Hypothalamus (tissue), 51 donors: ENCODE measurements at places on chromosomes 3 and 15.

DNA sequence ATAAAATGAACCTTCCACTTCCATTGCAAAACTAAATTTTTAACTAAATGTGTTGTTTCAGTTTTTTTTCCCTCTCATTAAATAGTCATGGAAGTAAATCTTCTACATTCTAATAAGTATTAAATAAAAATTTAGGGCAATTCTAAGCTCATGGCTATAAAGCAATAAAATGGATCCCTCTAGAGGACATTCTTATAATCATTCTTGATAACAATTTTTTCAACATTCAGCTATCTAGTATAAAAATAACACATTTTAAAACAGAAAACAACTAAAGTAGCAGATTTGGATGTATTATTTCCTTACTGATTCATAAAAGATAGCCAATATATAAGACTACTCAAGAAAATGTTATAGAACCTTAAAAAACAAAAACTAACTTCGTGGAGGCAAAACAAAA lies 393.1 kb downstream of the PLOD2 start:
- DNase-seq: no peak

DNA sequence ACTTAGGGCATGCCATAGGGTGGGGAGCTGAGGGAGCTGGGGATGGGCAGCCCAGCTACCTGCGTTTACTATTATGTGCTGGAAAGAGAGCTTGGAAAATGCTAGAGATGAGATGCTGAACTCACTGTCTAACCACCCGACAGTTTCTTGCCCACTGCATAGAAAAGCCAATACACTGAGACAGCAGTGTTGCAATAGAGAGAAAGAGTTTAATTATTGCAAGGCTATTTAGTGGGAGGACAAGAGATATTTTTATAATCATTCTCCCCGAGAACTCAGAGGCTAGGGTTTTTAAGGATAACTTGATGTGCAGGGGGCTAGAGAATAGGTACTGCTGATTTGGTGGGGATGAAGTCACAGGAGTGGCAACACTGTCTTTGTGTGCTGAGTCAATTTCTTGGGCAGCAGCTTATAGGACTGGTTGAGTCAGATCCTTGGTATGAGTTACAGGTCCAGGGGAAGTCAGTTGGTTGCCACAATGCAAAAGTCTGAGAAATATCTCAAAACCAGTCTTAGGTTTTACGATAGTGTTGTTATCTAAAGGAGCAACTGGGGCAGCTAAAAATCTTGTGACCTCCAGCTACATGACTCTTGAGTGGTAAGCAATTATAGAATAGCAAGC lies 205.9 kb downstream of the GABRG3 start:
- no peak for DNase-seq

- no peak for DNase-seq
Measured at GRCh38 chr3:104642827-104643226, 723.9 kb upstream of the ALCAM start.

DNA sequence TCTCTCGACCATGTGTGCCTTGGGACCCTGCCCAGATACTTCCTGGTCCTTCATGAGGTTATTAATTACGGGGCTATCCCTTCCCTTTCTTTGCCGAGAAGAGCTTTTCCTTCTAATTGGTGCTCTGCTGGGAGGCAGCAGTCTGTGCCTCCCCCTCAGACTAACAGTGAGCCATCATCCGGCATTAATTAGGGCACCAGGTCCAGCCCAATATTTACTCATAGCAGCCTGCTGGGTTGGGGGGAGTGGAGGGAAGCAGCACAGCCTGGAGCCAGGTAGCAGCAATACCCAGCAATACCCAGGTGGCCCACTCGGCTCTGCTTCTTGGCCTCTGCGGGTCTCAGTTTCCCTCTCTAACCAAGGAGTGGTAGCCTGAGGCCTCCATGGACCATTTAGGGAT lies 20.1 kb downstream of the CACNA2D2 start:
- DNase-seq: no peak

DNA sequence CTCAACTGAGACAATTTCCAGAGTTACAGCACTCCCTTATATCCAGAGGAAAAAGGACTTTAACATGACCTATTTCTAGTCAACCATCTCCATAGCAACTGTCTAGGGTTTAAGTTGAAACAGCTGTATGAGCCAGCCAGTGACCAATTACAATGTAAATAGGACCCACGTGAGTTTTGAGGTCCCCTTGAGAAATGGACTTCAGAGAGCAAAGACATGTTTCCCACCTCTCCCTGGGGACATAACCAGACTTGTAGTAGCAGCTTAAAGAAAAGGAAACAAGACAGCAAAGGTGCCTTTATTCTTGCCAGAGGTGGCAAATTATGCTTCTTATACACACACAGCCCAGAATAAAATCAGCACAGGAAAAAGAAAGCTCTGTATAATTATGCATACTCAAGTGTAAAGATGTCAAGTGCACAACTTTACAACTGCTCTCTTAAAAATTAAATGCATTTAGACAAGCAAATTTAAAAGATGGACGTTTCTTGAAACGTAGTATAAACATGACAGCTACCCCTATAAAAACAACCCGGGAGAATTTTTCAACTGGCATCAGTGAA lies 40.2 kb downstream of the SUMF1 start:
- DNase-seq: no peak

DNA sequence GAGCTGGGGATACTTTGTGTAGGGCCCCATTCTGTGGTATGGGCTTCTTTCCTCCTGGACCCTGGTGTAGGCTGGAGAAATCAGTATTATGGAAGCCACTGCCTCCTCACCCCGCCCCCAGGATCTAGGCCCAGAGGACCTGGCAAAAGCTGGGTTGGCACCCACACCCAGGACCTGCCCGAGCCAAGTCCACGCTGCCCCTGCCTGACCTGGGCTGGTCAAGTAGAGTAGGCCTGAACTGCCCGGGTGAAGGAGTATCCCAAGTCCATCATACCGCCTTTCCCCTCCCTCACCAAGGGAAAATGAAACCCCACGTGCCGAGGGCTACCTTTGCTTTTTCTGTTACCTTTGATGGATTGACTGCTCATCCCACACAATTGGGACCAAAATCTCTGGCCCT lies 37.7 kb upstream of the TRAK1 start:
- no peak for DNase-seq

- no peak for DNase-seq
Measured at GRCh38 chr3:117547956-117548550, 838.5 kb downstream of the TUSC7 start.

GRCh38 chr15:21267671-21268395 lies 172.5 kb downstream of the POTEB3 start:
- DNase-seq: no peak

GRCh38 chr3:56122911-56123310 lies 345.4 kb downstream of the ERC2 start:
- no peak for DNase-seq

- no peak for DNase-seq
Measured at GRCh38 chr3:141353652-141354495, 14.4 kb upstream of the ZBTB38 start.

GRCh38 chr3:16048435-16049318 lies 125.8 kb upstream of the GALNT15 start:
- DNase-seq: peak; percentile 65

GRCh38 chr3:114104414-114104813 lies 47.9 kb downstream of the QTRT2 start:
- no peak for DNase-seq

GRCh38 chr15:67080118-67080899 lies 14.9 kb downstream of the SMAD3 start:
- no peak for DNase-seq

GRCh38 chr3:120448756-120449155 lies 2.0 kb downstream of the FSTL1 start:
- no peak for DNase-seq

DNA sequence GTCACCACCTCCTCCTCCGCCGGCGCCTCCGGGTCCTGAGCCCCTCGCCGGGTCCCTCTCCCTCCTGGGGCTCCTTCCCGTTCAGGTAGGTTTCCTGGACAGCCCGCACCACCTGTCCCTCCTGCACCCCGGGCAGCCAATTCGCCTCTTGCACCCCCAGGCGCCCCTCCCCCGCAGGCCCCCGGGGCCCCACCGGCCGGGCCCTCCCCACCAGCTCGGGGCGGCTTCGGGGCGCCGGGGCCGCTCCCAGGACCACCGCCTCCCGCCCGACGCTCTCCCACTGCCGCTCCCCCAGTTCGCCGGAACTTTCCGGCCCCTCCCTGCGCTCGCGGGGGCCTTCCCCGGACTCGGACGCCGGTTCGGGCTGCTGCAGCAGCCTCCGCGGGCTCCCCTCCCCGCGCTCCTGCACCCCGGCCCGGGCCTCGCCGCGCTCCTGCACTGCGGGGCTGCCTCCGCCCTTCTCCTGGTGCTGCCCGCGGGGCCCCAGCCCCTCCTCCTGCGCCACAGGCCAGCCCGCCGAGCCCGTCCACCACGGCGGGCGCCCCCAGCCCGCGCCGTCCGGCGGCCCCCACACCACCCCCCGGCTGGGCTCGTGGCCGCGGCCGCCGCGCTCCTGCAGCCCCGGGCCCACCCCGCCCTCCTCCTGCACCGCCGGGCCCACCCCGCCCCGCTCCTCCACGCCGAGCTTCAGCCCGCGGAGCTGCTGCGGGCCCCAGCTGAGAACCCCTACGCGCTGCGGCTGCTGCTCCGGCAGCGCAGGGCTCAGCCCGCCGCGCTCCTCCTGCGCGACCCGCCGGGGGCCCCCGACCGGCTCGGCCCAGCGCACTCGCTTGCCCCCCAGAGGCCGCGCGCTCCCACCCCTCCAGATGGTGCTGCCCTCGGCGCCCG lies 587 bp upstream of the TNK2 start:
- no peak for DNase-seq

DNA sequence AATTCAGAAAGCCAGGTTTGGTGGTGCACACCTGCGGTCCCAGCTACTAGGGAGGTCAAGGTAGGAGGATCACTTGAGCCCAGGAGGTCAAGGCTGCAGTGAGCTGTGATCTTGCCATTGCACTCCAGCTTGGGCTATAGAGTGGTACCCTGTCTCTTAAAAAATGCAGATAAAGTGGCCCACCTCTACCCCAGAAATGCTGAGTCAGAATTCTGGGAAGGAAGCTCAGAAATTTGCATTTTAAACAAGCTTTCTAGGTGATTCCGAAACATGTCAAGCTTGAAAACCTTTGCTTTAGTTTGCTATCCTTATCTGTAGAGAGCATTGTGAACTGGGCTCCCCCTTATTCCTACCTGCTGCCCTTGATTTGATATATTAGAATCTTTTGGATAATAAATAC lies 7.7 kb downstream of the MED12L start:
- DNase-seq: no peak

GRCh38 chr3:154758109-154758868 lies 321.8 kb upstream of the MME start:
- no peak for DNase-seq

- no peak for DNase-seq
Measured at GRCh38 chr3:127853681-127854080, 31.4 kb upstream of the MGLL start.

GRCh38 chr3:141797819-141798447 lies 34.7 kb downstream of the GRK7 start:
- DNase-seq: no peak

DNA sequence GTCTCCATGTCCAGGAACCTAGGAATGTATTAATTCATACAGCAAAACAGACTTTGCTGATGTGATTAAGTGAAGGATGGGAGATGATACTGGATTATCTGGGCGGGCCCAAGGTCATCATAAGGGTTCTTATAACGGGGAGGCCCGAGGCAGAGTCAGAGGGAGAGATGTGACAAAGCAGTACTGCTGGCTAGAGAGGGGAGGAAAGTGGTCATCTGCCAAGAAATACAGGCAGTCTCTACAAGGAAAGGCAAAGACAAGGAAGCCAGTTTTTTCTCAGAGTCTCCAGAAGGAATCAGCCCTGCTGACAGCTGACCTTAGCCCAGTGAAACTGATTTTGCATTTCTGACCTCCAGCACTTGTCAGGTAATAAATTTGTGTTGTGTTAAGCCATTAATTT lies 66.2 kb upstream of the CORO2B start:
- DNase-seq: no peak

GRCh38 chr15:34591306-34591705 lies 7.9 kb upstream of the GOLGA8B start:
- no peak for DNase-seq
